ENCODE measurements at places on chromosomes 2 and 18. TPM values are rescaled to one million over a fixed set of nuclear protein-coding genes. Genes with fewer than 3 reads are reported as not detected.

GRCh38 chr2:173762221-173762620, 203.0 kb downstream of the SP3 start:
- DNase-seq = no peak

DNA sequence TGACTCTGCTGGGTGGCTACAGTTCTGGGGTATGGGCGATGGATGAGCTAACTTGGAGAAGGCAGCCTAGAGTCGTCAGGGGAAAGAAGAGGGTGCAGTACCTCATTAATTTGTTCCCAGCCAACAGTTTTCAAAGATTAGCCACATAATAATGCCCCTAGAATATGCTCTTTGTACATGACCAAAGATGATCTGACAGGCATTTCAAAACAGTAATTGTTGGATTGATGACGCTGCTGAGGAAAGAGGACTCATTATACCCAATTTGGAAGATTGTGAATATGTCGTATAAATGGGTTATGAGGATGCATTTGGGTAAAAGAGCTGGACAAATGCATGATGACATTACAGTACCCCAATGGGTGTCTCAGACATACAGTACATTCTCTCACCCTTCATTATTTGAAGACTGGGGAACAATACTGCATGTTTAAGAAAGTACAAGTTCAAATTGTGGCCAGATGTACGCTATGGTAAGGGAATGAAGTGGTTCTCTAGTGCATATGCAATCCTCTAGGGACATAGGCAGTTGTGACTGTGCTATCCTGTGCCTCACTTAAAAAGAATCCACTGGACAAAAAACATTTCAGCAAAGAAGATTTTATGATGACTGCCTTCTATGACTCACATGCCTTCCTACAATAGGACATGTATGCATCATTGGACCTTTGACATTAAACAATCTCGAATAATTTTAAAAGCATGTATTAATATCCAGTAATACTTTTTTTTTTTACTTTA, 233.2 kb downstream of the CNTNAP5 start:
- DNase-seq = no peak

TBR1 gene
- total RNA-seq = not detected

GRCh38 chr2:223697892-223698645, 95.9 kb upstream of the SCG2 start:
- no peak for DNase-seq

GRCh38 chr18:30683836-30684235, 358.7 kb downstream of the DSC3 start:
- DNase-seq = no peak

DNA sequence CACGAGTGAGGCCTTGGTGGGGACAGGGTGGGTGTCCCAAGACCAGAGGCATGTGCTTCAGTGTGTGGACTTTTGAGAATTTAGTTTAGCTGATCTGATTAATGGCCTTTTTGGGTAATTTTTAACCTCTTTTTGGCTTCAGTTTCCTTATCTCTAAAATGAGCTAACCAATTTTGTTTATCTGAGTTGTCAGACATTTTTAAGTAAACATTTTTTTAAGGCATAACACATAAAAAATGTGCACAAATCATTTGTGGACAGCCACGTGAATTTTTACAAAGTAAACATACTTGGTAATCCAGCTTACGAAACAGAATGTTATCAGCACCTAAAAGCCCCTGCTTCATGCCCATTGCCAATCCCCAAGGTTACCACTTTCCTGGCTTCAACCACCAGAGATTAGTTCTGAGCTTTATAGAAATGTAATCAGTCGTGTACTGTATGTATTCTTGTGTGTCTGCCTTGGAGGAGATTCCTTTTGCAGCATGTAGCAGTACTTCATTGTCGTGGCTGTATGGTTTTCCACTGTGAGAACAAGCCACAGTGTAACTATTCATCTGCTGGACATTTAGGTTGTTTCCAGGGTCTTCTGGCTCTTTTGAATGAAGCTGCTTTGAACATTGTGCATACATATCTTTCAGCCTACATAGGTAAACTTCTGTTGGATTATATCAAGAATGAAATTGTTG, 8.4 kb upstream of the INO80C start:
- DNase-seq = no peak

AQP12B gene
- total RNA-seq = not detected

DNA sequence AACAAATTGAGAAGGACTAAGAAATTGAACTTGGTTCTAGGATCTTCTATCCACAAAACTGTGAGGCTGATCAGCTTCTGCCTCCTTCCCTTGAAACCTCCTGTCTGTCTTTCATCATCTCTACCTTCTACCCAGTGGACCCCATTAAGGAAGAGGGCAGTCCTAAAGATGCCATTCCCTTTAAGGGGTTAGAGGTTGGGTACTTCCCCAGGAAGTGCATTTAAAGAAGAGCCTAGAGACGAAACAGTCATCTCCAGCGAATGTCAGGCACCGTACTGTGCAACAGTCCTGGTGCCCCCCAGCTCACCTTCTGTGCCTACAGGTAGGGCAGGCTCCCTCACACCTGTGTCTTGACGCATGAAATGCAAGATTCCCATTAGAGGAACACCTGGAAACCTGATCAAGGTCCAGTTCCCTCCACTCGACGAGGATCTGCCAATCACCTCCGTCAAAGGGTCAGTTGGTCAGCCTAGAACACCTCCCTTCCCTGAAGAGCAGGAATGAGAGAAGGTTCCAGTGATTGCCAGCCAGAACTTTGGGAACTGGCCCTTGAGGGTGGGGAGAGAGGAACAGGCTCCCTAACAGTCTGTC, 20.9 kb downstream of the LOXHD1 start:
- DNase-seq = no peak

DNA sequence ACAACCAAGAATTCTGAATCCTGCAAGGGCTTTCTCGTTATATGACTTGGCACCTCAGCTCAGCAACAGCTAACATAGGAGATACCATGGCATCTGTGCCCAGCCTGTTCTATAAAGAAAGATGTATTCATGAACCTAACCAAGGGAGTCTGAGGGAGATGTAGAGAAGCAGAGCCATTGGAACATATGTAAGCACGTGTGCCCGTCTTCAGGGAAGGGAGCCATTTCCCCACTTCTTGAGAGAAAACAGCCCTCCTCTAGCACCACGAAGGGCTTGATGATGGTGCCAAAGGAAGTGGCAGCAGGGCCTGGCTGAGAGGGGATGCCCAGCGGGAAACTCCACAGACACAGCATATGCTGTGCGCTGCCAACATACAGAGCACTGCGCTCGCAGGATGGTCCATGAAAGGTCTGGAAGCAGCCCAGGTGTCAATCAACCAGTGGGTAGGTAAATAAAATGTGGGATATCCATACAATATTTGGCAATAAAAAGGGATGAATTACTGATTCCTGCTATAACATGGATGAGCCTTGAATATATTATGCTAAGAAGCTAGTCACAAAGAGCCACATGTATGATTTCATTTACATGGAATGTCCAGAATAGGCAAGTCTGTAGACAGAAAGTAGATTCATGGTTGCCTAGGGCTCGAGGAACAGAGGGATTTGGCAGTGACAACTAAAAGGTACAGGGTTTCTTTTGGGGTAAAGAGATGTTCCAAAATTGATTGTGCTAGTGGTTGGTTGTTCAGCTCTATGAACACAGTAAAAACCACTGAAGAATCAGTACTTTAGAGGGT, 16.1 kb downstream of the TMEM247 start:
- no peak for DNase-seq

THSD7B gene
- total RNA-seq = not detected

DNA sequence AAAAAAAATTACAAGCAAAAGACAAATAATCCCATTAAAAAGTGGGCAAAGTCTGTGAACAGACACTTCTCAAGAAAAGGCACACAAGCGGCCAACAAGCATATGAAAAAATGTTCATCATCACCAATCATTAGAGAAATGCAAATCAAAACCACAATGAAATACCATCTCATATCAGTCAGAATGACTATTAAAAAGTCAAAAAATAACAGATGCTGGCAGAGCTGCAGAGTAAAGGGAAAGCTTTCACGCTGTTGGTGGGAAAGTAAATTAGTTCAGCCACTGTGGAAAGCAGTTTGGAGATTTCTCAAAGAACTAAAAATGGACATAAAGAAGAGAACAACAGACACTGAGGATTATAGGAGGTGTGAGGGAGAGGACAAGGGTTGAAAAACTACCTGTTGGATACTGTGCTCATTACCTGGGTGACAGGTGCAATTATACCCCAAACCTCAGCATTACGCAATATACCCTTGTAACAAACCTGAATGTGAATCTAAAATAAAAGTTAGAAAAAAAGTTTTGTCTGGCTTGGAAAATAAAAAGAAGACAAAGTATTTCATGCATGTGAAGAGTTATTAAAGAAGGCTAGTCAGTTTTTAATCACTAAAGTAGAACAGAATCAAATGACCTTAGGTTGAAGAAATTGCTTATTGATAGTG, 8.7 kb upstream of the ACSL3 start:
- DNase-seq = no peak

GRCh38 chr2:100660851-100661584, 98.2 kb downstream of the PDCL3 start:
- DNase-seq = no peak

- DNase-seq = no peak
Measured at GRCh38 chr2:221999717-222000116, 299.1 kb downstream of the PAX3 start.

DNA sequence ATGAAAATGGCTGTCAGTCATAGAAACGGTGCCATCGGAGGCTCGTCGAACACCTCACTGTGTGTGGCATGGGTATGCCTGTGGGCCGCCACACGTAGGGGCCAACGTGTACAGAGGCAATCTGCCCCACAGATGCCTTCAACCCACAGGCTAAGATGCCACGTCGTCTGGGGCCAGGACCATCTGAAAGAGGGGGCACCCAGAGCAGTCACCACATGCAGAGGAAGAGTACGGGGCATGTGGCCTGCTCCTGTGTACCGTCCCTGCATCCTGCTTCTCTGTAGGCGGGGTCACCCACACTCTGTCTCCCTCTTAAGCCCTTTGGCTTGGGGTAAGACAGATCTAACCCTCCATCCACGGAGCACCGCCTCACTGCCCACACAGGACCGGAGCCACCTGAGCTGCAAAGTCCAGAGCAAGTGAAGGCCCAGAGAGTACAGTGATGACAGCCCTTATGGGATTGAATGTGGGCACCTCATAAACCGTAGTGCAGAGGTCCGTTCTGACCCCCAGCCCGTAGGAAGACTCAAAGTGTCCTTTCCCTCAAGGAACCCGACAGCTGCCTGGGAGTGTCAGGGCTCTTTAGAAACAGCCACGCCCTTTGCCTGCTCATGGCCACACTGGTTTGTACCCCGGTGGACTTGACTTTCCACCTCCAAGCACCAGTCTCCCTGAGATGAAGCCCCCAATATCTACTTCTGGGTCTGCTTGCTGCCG, 66.2 kb downstream of the TWIST2 start:
- no peak for DNase-seq

- no peak for DNase-seq
Measured at GRCh38 chr18:13543811-13544732, 182.3 kb downstream of the FAM210A start.

DNA sequence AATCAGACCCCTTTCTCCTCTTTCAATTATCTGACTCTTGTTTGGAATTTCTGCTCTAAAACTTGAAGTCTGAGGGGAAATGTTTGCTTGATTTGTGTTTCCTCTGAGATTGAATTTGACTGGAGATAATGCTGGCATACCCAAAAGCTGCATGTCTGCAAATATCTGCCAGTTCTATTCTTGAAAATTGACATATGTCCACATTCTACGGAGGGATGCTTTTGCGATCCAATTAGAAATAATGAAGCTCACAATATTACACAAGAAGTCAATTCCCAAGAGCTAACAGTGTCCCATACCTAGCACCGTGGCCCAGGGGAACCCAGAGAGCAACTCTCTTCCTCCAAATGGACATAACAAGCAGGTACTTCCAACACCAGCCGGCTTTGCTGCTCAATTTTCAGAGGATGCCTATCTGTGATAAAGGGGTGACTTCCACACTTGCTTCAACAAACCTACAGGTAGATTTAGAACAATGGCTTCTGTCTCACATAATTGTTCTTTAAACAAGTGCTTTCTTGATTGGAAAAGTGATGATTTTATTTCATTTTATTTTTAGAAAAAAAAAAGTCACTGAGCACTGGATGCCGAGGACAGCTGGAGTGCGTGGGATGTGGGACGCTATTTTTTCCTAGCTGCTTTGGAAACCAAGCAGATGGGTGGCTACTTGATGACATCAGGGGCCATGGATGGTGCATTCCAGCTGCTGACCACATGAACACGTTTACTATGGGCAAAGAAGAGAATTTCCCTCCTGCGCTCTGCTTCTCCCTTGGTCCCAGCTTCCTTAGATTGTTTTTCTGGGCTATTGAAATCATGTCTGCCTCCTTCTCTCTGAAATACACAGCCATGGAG, 488.9 kb downstream of the RNF144A start:
- no peak for DNase-seq

- no peak for DNase-seq
Measured at GRCh38 chr2:127678991-127679390, 3.7 kb upstream of the LIMS2 start.

TGFA gene
- total RNA-seq = 2.7 TPM

BMP10 gene
- not detected for total RNA-seq

- no peak for DNase-seq
Measured at GRCh38 chr18:12239431-12239830, 14.7 kb upstream of the CIDEA start.

KIF1A gene
- 0.24 TPM for total RNA-seq

- DNase-seq = no peak
Measured at GRCh38 chr2:85511008-85511811, 27.8 kb upstream of the MAT2A start.

DNA sequence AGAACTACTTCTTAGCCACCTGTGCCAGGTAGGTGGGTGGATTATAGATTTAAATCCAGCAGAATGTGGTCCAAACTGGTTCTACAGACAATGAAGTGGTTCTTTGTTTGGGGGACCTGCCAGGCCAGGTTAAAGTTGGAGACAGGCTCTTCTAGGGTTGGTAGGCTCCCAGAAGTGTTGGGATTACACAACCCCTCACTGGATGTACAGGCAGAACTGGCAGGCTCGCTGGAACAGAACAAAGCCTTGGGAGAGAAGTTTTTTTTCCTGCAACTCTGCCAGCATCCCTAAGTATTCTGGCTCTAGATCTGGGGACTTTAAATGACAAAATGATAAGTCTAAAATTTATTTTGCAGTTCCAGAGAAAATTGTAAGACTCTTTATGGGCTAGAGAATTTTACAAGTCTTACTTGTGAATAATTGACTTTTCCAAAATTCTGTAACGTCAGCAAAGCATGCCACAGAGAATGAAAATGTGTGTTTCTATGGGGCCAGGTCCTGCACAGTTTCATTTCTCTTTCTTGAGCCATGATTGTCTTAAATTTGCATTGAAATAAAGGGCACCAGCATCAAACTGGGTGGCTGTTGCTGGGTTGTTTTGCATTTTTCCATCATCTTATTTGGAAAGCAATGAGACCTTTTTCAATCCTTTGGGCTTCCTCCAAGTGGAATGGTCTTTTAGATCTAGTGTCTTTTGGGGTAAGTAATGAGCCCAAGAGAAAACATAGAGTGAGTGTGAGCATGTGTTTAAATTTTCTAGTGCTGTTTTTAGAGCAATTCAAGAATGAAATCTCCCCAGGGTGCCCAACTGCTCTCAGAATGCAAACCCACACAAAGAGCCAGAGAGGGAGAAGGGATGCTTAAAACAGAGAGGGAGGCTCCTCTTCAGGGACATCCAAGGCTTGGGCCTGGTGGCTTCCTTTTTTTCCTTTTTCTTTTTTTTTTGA, 32.4 kb upstream of the ATL2 start:
- no peak for DNase-seq
